ENCODE measurements at places on chromosomes 5 and 9.

DNA sequence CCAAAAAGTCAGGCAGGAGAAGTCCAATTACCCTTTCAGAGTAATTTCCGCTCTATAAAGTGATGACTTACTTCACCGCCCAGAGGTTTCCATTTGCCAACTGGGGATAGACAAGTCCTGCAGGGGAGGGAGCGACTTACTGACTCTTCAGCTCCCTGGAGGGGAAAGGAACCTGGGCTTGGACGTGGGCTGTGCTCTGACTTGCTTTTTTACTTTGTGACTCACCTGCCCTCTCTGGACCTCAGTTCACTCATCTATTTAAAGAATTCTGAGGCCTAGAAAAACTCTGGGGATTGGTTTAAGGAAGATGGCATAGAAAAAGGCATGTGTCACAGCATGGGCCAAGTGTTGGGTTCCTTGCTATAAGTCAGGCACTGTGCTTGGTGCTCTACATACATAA, 180.4 kb upstream of the TRIM32 start:
- no peak overlapping the region for H3K27ac ChIP-seq
- no peaks in the 10 kb centered on the region for H3K4me1 ChIP-seq
- H3K4me3 ChIP-seq = no peak overlapping the region
- DNase-seq = no peak
- no peaks in the 10 kb centered on the region for H3K27me3 ChIP-seq

GRCh38 chr5:116600876-116601275, 26.3 kb upstream of the SEMA6A start:
- no peaks in the 10 kb centered on the region for H3K27me3 ChIP-seq
- DNase-seq = no peak
- no peak overlapping the region for H3K4me3 ChIP-seq
- H3K4me1 ChIP-seq = peaks cover 11% of the 10 kb centered on the region

- peaks cover 21% of the 10 kb centered on the region for H3K36me3 ChIP-seq
- no peak overlapping the region for H3K4me3 ChIP-seq
- no peaks in the 10 kb centered on the region for H3K27me3 ChIP-seq
- DNase-seq = no peak
- H3K4me1 ChIP-seq = peaks cover 41% of the 10 kb centered on the region
Measured at GRCh38 chr9:136044971-136045594, 50.0 kb downstream of the NACC2 start.

DNA sequence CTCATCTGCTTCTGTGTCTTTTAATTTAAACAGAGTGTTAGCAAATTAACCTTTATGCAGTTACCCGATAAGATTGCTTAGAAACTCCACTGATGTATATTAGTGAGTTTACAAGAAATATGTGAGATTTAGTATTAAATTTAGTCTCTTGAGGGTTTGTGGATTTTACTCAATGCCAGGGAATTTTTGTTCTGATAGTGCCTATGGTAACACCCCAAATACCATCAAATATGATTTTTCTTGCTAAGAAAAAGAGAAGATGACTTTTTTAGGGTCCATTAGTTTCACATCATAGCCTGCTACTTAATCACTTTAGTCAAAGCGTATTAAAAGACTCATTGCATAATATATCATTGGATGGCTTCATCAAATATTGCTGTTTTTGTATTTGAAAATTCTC, 224.9 kb downstream of the PCSK5 start:
- no peaks in the 10 kb centered on the region for H3K36me3 ChIP-seq
- DNase-seq = no peak
- H3K27me3 ChIP-seq = peaks cover 17% of the 10 kb centered on the region
- no peak overlapping the region for H3K27ac ChIP-seq

DNA sequence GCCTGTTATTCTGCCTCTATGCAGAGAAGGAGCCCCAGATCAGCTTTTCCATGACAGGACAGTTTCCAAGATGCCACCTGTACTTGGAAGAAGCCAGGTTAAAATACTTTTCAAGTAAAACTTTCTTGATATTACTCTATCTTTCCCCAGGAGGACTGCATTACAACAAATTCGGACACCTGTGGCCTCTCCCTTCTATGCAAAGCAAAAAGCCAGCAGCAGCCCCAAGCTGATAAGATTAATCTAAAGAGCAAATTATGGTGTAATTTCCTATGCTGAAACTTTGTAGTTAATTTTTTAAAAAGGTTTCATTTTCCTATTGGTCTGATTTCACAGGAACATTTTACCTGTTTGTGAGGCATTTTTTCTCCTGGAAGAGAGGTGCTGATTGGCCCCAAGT, 301 bp upstream of the IL4 start:
- DNase-seq = no peak
- no peaks in the 10 kb centered on the region for H3K4me1 ChIP-seq
- H3K36me3 ChIP-seq = no peaks in the 10 kb centered on the region
- H3K27me3 ChIP-seq = no peaks in the 10 kb centered on the region
- H3K4me3 ChIP-seq = no peak overlapping the region

DNA sequence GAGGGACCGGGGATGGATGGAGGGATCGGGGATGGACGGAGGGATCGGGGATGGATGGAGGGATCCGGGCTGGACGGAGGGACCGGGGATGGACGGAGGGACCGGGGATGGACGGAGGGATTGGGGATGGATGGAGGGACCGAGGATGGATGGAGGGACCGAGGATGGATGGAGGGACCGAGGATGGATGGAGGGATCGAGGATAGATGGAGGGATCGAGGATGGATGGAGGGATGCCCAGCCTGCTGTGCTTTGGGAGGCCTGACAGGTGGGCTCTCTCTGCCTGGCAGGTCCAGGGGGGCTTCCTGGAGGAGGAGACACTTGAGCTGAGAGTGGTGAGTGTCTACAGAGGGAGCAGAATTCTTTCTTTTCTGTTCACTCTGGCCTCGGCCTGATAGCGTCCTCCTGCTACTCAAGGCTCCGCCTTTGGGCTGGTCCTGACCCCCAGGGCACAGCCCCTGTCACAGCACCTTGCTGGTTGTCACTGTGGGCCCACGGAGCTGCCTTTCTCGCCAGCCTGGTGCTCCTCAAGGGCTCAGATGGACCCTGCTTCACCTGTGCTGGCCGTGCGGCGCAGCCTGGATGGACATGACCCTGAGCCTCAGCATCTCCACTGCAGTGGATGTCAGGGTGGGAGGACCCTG, 42.2 kb upstream of the RNF130 start:
- no peaks in the 10 kb centered on the region for H3K36me3 ChIP-seq
- H3K4me1 ChIP-seq = no peaks in the 10 kb centered on the region
- no peak for DNase-seq
- no peak overlapping the region for H3K4me3 ChIP-seq
- H3K27ac ChIP-seq = no peak overlapping the region
- no peaks in the 10 kb centered on the region for H3K27me3 ChIP-seq

- peak; percentile 8 for DNase-seq
- H3K27ac ChIP-seq = no peak overlapping the region
- no peaks in the 10 kb centered on the region for H3K36me3 ChIP-seq
- no peaks in the 10 kb centered on the region for H3K27me3 ChIP-seq
- no peaks in the 10 kb centered on the region for H3K4me1 ChIP-seq
Measured at GRCh38 chr5:73853091-73853490, 227.1 kb downstream of the ARHGEF28 start.

- no peak overlapping the region for H3K4me3 ChIP-seq
- H3K27me3 ChIP-seq = no peaks in the 10 kb centered on the region
- no peak for DNase-seq
- peaks cover 2% of the 10 kb centered on the region for H3K4me1 ChIP-seq
Measured at GRCh38 chr5:157365732-157366131, 94.3 kb upstream of the NIPAL4 start.

DNA sequence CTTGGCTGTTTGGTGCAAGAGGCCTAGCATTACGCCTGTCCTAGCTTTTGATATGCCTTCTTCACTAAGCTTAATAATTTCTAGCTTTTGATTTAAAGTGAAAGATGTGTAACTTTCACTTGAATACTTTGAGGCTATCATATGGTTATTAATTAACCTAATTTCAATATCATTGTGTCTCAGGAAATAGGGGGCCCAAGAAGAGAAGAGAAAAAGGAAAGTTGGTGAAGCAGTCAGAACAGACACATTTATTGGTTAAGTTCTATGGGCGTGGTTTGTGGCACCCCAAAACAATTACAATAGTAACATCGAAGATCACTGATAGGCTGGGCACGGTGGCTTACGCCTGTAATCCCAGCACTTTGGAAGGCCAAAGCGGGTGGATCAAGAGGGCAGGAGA, 40.9 kb upstream of the F2RL2 start:
- no peaks in the 10 kb centered on the region for H3K36me3 ChIP-seq
- H3K27ac ChIP-seq = no peak overlapping the region

- H3K36me3 ChIP-seq = no peaks in the 10 kb centered on the region
- H3K4me1 ChIP-seq = no peaks in the 10 kb centered on the region
- no peak for DNase-seq
Measured at GRCh38 chr5:51621156-51621555, 237.9 kb downstream of the ISL1 start.

DNA sequence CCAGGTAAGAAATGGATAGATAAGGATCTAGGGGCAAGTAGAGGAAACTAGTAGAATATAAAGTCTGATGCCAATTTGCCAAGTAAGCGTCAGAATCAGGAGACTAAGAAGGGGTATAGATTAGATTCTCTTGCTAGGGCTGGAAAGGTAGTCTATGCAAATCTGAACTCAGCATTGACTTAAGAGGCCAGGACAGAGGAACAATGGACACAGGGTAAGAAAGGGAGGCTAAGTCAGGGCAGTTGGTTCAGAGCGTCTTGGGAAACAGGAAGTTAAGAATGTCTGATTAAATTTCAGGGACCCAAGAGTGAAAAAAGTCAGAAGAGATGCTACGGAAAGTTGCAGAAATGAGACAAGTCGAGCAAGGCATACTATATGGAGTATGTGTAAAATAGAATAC, 263.2 kb upstream of the HAPLN1 start:
- DNase-seq = no peak
- H3K4me3 ChIP-seq = no peak overlapping the region
- no peaks in the 10 kb centered on the region for H3K27me3 ChIP-seq
- no peaks in the 10 kb centered on the region for H3K36me3 ChIP-seq
- H3K4me1 ChIP-seq = no peaks in the 10 kb centered on the region

GRCh38 chr5:35777358-35778087, 79.2 kb upstream of the IL7R start:
- no peaks in the 10 kb centered on the region for H3K27me3 ChIP-seq
- no peak overlapping the region for H3K4me3 ChIP-seq
- H3K27ac ChIP-seq = no peak overlapping the region
- no peaks in the 10 kb centered on the region for H3K4me1 ChIP-seq

DNA sequence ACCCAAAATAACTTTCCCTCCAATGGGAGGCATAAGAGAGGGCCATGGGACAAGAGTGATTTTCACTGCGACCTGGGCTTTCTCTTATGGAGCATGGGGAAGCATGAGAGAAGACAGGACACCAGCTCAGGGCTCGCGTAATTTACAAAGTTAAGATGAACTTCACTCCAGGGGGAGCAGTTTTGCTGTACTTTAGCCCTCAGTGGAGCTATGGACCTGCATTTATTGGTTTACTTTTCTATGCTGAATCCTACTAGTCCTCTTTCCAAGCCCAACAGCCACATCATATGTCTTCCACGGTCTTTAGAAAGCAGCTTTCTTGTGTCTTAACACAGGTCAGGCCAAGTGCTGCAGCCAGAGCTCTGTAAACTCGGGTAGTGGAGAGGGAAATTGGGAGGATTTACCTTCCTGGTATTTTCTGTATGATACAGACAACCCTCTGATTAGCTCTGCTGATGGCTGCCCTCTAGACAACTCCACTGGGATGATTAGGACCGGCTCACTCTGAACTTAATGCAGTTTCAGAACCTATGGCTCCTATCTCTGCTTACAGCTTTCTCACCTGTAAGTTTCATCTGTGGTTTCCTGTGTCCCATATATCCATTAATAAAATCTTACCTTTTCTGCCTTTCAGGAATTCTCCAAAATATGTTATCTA, 581.0 kb upstream of the RORB start:
- H3K27me3 ChIP-seq = no peaks in the 10 kb centered on the region
- H3K36me3 ChIP-seq = no peaks in the 10 kb centered on the region
- peak; percentile 5 for DNase-seq

GRCh38 chr9:85729882-85730281, 11.9 kb downstream of the AGTPBP1 start:
- no peak overlapping the region for H3K4me3 ChIP-seq
- no peak overlapping the region for H3K27ac ChIP-seq
- no peaks in the 10 kb centered on the region for H3K27me3 ChIP-seq
- no peaks in the 10 kb centered on the region for H3K4me1 ChIP-seq
- DNase-seq = no peak

DNA sequence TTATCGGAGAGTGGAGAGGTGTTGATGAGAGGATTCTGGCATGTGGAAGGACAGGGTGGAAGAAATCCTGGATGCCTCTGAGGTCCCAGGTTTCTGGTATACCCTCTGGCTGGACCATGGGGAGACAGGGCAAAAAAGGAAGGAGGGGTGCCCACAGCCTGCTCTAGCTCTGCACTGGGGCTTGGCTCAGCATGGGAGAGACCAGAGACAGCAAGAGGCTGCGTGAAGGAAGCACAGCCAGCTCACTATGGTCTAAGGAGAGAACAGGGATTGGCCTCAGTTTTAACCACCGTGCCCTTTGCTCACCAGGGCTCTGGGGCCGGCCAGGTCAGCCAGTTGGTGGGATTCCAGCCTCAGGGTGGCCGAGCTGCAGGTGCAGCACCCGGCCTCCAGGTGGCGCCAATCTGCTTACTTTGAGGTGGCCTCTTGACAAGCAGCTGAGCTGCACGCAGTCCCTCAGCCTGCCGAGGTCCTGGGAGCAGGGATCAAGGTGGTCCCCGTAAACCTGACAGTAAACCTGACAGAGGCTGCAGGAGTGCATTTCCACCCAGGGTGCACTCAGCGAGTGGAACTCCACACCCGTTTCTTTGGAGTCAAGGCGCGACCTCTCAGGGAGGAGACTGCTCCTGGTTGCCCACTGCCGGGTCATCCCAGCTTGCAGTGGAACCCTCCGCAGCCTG, 25.0 kb upstream of the SPTLC1 start:
- H3K4me1 ChIP-seq = peaks cover 8% of the 10 kb centered on the region
- peaks cover 10% of the 10 kb centered on the region for H3K27me3 ChIP-seq
- H3K36me3 ChIP-seq = no peaks in the 10 kb centered on the region
- no peak overlapping the region for H3K27ac ChIP-seq

GRCh38 chr5:126460977-126461376, 37.8 kb downstream of the GRAMD2B start:
- no peak overlapping the region for H3K27ac ChIP-seq
- no peaks in the 10 kb centered on the region for H3K36me3 ChIP-seq
- H3K4me1 ChIP-seq = no peaks in the 10 kb centered on the region
- DNase-seq = no peak

GRCh38 chr5:56668996-56669395, 146.4 kb upstream of the MAP3K1 start:
- no peak overlapping the region for H3K27ac ChIP-seq
- no peak for DNase-seq
- no peak overlapping the region for H3K4me3 ChIP-seq
- no peaks in the 10 kb centered on the region for H3K27me3 ChIP-seq
- no peaks in the 10 kb centered on the region for H3K36me3 ChIP-seq
- no peaks in the 10 kb centered on the region for H3K4me1 ChIP-seq

DNA sequence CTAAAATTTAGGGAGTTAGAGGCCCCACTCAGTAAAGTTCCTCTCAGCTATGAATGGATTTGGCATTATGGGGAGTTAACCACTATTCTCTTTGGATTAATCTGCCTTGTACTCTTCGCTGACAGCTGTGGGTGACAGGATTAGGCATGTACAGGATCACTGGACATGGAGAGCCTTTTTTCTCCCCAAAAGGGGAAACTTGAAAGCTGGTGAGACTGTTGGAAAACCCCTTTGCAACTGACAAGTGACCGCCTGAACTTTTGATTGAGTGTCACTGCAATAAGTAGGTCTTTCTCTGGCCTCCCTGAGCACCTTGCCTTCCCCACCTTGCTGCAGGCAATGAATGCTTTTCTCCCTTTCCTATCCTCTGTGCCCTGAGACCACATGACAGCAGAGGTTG, 68.3 kb downstream of the ERP44 start:
- DNase-seq = no peak
- no peak overlapping the region for H3K4me3 ChIP-seq
- no peaks in the 10 kb centered on the region for H3K36me3 ChIP-seq
- no peak overlapping the region for H3K27ac ChIP-seq
- no peaks in the 10 kb centered on the region for H3K27me3 ChIP-seq
